ENCODE measurements at places on chromosomes 7 and 10.

GRCh38 chr7:124996778-124997177 lies 67.2 kb upstream of the POT1 start:
- DNase-seq = peak; percentile 2

DNA sequence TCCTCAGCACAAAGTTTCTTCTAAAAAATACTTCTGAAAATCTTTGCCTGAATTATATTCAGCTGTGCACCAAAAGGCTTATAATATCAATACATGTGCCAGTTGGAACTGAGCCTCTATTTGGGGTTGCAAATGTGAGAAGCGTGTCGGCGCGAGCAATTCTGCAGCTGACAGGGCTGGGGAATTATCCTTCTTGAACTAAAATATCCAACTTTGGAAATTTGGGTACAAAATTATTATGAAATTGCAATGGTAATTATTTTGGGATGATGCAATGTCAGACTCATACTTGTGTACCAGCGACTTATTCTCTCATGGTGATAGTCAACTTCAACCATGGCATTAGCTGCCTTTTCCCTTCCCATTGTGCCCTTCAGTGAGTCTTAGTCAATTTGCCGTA lies 507.0 kb upstream of the KLF6 start:
- no peak for DNase-seq

DNA sequence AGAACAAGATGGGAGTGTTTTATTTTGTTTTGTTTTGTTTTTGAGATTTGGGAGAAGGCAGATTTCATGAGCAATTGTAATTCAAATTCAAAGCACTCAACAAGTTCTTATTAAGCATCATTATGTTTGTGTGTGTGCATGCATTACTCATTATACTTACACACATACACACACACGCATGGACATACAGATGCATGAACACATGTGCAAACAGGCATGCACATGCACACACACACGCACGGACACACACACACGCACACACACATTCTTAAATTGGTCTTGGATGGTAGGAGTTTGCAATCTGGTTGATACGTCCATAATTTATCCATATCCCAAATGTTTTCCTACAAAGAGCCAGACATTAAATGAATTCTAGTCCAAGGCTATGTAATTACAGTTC lies 702.8 kb downstream of the INHBA start:
- DNase-seq = no peak

- DNase-seq = no peak
Observed at GRCh38 chr7:90835861-90836260, 239.7 kb downstream of the CDK14 start.

- no peak for DNase-seq
Observed at GRCh38 chr7:87151729-87152111, 533 bp upstream of the DMTF1 start.

GRCh38 chr7:12694817-12695216 lies 7.4 kb downstream of the ARL4A start:
- no peak for DNase-seq

- no peak for DNase-seq
Observed at GRCh38 chr7:150953061-150953997, 24.8 kb downstream of the KCNH2 start.

GRCh38 chr7:874031-874749 lies 2.2 kb upstream of the GET4 start:
- DNase-seq = no peak

- DNase-seq = no peak
Observed at GRCh38 chr7:72445075-72445474, 32.9 kb upstream of the CALN1 start.

- no peak for DNase-seq
Observed at GRCh38 chr7:139585042-139585441, 61.6 kb downstream of the CLEC2L start.

DNA sequence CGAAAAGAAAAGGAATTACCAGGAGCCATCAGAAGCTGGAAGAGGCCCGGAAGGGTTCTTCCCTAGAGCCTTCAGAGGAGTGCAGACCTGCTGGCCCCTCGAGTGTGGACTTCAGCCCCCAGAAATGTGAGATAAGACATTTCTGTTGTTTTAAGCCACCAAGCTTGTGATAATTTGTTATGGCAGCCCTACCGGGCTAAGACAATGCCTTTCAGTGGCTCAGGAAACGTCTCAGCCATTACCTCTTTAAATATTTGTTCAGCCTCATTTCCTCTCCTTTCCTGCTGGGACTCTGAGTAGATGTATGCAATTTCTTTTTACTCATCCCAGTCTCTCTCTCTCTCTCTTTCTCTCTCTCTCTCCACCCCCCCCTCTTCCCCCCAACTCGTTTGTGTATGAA lies 174.7 kb upstream of the GRB10 start:
- DNase-seq = no peak

DNA sequence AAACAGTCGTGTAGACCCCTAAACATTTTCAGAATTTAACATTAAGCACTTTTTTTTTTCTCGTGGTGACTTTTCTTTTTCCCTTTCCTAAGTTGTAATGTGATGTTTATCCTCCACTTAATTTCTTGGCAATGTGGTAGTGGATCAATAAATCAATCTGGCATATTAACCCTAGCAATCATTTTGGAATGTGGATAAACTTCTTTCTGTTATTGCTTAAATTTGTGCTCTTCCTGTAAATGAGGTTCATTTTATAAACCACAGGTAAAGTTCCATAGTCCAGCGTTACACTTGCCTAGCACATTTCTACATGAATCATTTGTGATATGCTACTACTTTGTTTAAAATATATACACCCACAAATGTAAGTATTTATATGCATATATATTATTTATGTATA lies 247.4 kb upstream of the ETV1 start:
- DNase-seq = no peak

GRCh38 chr10:15871823-15872222 lies 11.5 kb upstream of the MINDY3 start:
- DNase-seq = no peak

DNA sequence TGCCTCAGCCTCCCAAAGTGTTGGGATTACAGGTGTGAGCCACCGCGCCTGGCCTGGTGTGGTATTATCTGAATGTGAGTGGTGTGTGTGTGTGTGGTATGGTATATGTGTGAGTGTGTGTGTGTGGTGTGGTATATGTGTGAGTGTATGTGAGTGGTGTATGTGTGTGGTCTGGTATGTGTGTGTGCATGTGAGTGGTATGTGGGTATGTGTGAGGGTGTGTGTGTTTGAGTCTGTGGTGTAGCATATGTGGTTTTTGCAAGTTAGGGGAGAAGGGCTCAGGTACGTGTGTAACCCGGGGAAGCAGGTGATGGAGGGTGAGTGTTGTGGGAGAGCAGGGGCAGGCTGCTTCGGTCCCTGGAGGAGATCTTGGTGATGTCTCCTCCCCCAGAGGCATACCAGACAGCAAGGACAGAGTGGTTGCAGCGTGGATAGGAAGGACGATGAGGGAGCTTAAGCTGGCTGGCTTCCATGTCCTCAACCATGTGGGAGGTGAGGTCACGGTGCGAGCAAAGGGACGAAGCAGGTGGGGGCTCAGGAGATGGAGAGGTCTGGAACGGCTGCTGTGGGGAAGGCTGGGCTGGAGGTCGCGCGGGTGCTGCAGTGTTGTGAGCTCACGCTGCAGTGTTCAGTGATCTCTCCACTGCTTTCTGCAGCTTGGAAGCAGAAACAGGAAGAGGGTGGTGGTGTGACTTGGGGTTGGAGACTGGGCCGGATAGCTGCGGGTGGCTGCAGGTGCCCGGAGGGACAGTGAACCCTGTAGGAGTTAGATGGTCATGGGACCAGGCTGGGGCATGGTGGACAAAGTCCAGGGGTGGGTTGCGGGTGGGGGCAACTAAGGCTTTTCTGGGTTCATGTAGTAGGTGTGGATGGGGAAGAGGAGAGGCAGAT lies 5.0 kb downstream of the ZYX start:
- DNase-seq = no peak

GRCh38 chr7:27921081-27921836 lies 181.3 kb downstream of the TAX1BP1 start:
- DNase-seq = peak; percentile 11

- no peak for DNase-seq
Observed at GRCh38 chr10:126893206-126893605, 12.0 kb upstream of the DOCK1 start.

DNA sequence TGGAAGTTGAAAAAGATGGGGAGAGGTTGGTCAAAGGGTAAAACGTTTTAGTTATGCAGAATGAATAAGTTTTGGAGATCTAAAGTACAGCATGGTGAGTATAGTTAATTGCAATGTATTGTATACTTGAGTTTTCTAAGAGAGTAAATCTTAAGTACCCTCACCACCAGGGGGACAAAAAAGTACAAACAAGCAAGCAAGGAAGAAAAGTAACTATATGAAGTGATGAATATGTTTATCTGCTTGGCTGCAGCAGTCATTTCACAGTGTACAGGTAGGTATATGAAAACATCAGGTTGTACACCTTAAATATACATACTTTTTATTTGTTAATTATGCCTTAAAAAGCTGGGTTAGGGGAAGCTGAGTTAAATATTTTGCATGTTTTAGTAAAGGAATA lies 157.3 kb downstream of the PCLO start:
- no peak for DNase-seq

- no peak for DNase-seq
Observed at GRCh38 chr10:16848562-16849154, 31.4 kb upstream of the RSU1 start.

GRCh38 chr10:62690703-62691102 lies 113.8 kb upstream of the ADO start:
- no peak for DNase-seq

DNA sequence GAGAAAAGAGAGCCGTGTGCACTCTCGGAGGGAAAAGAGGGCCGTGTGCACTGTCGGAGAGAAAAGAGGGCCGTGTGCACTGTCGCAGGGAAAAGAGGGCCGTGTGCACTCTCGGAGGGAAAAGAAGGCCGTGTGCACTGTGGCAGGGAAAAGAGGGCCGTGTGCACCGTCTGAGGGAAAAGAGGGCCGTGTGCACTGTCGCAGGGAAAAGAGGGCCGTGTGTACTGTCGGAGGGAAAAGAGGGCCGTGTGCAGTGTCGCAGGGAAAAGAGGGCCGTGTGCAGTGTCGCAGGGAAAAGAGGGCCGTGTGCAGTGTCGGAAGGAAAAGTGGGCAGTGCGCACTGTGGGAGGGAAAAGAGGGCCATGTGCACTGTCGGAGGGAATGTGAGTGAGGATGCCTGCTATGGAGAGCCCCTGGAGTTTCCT lies 188.7 kb downstream of the DNAJB6 start:
- no peak for DNase-seq

- DNase-seq = no peak
Observed at GRCh38 chr10:87603769-87604168, 55.9 kb upstream of the PAPSS2 start.

DNA sequence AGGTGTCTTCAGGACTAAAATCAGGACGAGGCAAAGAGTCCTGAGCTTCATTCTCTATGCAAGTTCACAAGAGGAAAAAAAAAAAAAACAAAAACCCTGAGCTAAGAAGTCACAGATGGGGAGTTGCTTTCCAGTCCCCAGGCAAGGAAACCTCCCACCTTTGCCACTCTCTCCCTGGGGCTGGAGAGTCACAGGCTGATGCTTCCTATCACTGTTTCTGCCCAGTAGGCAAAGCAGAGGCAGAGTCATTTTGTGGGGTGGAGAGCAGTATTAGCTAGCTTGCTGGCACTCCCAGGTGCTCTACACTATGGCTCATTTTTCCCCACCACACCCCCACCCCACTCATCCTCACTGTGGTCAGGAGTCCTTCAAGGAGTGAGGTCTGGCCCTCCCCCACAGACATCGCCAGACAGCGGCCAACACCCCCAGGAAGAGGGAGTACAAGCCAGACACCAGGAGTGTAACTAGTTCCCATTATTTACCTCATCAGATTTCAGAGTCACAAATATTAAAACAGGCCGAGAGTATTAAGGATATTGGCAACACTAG lies 34.6 kb upstream of the UNC5B start:
- no peak for DNase-seq

- DNase-seq = no peak
Observed at GRCh38 chr7:21108182-21108581, 319.7 kb upstream of the SP4 start.

GRCh38 chr10:102951316-102951715 lies 33.2 kb downstream of the CNNM2 start:
- no peak for DNase-seq

DNA sequence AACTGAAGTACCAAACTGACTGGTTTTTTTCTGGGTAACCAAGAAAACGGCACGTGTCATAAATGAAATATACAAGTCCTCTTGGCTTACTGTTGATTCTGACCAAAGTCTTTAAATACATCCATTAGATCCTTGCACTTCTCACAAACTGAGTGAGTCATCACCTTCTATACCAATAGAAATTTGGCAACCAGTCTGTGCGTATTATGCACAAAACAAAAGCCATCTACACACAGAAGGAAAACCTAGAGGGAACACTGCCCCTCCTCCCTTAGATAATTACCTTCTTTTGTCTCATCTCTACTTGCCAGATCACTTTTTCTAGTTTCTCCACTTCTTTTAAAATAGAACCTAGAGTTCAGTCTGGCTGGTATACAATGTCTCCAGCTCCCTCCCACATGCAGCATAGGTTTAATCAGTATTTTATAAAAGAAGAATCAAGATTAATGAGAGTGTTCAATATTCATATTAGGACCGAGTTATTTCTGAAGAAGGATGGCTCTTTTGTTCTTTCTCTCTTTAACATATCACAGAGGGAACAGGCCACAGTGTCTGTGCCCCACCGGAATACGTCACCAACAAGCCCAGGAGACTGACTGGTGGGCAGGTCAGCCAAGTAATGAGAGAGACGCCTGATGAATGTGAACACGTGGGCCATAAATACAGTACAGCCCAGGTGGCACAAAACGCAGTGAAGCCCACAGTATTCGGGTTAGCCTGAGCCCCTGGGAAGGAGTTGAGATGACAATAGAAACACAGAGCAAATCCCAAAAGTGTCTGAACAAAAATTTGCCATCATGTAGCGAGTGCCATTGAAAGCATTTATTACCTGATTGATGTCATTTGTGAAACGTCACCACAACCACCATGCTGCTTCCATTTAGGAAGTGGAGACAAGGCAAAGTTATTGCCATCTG lies 91.3 kb downstream of the KIAA1549 start:
- DNase-seq = no peak

DNA sequence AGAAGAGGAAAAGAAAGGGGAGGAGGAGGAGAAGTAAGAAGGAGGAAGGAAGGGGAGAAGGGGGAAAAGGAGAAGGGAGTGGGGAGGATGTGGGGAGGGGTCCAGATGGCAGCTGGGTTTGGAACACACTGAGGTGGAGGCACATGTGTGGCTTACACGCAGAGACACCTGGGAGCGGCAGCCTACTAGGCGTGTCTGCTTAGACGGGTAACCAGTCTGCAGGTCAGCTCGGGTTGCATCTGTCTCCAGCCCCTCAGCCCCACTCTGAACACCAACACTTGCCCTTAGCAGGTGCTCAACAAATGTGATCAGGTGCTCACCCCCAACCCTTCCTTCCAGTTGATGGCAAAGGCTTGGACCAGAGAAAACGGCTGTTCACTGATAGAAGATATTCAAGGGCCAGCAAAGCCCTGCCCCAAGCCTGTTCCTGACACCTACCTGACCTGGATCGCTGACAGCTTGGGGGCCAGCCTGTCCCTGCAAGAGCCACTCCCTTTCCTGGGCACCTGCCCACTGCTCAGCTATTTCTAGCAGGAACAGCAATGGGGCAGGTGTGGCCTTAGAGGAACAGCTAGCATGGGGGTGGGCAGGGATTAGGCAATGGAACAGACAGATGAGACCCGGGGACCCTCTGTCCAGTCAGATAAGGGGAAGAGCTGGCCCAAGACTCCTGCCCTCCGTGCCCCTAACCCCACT lies 70.5 kb downstream of the SH3PXD2A start:
- no peak for DNase-seq

- DNase-seq = no peak
Observed at GRCh38 chr10:9508606-9509005, 1454.1 kb downstream of the GATA3 start.
